ENCODE measurements at places on chromosomes 3 and 15. TPM values are rescaled to one million over a fixed set of nuclear protein-coding genes. Genes with fewer than 3 reads are reported as not detected.

DNA sequence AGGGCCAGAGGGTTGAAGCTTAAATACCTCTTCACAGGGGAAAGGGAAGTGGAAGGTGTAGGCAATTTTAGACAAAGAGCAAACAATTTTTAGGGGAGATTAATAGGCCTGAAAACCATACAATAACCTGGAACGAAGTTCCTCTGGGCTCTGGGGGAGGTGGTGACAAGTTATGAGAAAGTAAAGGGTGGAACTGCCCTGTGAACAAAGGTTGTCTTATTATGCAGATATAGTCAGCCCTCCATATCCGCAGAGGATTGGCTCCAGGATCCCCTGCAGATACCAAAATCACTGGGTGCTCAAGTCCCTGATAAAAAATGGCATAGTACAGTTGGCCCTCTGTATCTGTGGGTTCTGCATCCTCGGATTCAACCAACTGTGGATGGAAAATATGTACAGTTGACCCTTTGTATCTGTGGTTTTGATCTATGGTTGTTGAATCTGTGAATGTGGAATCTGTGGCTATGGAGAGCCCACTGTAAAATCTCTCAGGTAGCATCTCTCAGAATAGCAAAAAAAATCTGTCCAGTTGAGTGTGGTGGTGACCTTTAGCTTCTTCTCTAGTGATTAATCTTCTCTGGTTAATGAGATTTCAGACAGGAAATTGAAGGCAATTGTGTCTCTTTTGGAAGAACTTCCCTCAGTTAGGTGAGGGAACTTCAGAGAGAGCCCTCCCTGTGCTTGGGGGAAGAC, 40.2 kb downstream of the CLEC3B start:
- no peak for DNase-seq

DNA sequence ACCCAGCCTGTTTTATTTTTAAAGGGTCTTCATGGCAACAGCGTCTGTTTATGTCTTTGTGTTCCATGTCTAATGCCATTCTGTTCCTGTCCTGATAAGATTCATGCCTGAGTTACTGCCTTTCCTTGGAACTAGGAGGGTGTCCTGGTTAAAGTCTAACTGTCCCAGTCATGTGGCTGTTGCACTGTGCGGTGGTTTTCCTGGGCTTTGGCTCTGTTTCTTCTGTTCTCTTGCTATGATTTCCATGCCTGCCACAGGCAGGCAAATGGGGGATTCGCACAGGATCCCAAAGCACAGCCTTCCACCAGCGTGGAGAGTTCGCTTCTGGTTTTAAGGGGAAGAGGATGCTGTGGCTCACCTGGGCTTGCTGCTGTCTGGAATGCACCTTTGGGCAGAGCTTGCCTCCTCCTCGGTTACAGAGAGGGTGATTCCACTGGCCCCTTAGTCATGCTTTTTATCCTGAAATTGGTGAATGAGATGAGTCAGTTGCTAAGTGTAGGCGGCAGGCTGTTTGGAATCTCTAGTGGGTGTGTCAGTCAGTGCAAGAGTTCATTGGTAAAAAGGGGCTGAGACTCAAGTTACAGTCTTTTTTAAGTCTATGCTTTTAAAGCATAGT, 86.8 kb downstream of the CCK start:
- DNase-seq = no peak

- DNase-seq = no peak
Measured at GRCh38 chr3:55570271-55570711, 83.2 kb upstream of the WNT5A start.

DNA sequence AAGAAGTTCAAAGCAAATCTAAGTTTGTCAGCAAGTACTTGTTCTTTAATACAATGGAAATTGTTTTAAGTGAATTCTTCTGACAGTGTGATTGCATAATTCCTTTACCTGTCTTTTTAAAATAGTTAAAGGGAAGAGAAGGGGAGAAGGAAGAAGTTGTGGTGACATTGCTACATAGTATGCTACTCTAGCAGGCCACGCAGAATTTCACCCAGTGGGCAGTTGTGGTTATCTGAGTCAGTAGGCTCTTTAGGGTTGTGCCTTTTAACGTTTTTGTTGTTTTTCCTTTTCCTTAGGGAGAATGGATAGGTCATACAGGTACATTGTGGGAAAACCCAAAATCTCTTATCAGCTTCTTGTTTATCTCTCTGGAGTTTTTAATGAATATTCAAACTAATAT, 40.4 kb downstream of the KIF15 start:
- DNase-seq = no peak

GRCh38 chr3:155393316-155393715, 99.8 kb upstream of the STRIT1 start:
- DNase-seq = no peak

DNA sequence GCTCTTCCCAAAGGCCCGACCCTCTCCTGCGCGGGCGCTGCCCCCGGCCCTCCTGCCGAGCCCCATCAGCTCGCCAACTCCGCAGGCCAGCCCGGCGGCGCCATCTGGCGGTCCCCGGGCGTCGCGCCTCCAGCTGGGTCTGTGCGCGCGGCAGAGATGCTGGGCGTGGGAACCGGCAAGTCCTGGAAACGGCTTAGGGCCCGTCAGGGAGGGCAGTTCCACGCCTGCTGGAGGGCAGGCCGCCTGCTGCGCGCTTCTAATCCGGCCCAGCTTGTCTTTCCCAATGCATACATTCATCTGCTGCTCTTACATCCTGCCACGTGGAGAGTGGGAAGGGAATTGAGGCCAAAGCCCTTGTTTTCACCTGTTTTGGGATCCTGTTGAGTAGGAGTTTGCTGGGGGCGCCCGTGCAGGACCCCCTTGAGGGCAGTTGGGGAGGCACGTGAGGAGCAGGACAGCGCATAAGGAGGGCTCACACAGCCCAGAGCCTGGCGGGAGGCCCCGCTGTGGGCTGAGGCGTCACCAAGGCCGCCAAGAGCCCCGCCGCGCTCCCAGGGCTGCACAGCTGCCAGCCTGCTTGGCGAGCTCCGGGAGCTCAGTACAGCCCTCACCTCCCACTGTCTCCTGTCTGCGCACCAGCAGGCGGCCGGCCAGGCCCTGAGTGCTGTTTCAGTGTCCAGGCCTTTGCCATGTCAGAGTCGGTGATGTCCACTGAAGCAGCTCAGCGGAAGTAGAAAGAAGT, 165.6 kb downstream of the NSMCE3 start:
- DNase-seq = peak; percentile 93

DNA sequence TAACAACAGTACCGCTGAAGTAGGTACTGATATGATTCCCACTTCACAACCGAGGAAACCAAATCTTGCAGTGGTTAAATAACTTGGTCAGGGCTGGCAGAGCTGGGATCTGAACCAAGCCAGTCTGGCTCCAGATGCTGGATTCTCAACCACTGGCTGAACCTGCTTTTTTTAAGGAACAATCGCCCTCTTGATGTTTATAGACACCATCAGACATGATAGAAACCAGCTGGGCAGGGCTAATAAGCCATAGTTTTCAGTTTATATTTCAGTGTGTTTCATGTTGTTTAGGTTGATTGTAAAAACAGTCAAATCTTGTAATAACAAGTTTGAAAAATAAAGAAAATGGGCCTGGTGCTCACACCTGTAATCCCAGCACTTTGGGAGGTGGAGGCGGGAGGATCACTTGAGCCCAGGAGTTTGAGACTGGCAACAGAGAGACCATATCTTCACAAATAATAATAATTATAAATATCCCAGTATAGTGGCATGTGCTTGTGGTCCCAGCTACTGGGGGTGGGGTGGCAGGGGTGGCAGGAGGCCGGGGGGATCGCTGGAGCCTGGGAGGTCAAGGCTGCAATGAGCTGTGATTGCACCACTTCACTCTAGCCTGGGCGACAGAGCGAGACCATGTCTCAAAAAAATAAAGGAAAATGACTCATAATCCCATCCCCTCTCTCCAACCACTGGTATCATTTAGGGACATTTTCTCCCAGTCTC, 36.7 kb downstream of the XYLB start:
- no peak for DNase-seq

Gene SLC22A14
- total RNA-seq = 0.47 TPM

Gene MOBP
- not detected for total RNA-seq

Gene ACAP2
- 51.0 TPM for total RNA-seq

Gene CHRM5
- total RNA-seq = not detected

Gene LEKR1
- 1.0 TPM for total RNA-seq

Gene CLDN18
- not detected for total RNA-seq

Gene MASP1
- not detected for total RNA-seq

Gene CD96
- total RNA-seq = not detected

Gene OXTR
- total RNA-seq = 24.0 TPM
